Activated T-helper 2 cell treated with anti-CD3 and anti-CD28 coated beads, Interferon-gamma antibody, Interleukin-2, Interleukin-4, amounts not matched to agents 10 μg/mL and 5 μg/mL and 100 μg/mL, durations not matched to agents 14 hours and 24 hours and 36 hours (primary cell): ENCODE measurements at places on chromosomes 3 and 15. TPM values are rescaled to one million over a fixed set of nuclear protein-coding genes. Genes with fewer than 3 reads are reported as not detected.

DNA sequence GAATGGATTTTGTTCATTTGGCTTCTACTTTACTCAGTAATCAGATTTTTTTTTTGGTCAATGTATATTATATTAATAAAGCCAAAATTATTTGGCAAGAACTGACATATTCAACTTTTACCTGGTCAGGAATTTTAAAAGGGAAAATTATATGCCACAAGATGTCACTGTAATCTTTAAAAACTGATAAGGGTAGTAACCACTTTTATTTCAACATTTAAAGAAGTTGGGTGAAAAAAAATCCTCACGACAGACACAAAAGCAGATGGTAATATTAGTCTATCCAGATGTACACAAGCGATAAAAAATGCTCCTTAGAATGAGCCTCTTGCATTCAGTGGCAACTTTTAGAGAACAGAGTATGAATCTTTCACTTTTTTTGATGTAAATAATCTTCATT is 101.9 kb downstream of the SERPINI1 start:
- no peaks in the 10 kb centered on the region for H3K36me3 ChIP-seq
- H3K27me3 ChIP-seq = no peaks in the 10 kb centered on the region
- H3K4me1 ChIP-seq = no peaks in the 10 kb centered on the region
- H3K4me3 ChIP-seq = no peak overlapping the region

DNA sequence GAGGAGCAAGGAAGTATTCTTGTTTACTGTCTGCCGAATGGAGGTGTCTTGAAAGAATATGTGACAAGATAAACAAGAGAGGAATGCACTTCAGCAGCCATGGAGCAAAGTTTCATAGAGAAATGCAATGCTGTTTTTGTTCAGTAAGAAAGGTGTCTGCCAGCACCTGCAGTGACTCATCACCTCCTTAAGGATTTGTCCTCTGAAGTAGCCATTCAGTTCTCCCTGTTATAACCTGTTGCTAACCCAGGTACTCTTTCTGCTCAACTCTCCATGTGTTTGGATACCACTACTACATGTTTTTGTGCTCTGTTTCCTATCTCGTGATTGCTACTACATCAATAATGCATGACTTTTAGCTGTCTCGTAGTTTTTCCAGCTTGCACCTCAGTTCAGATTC is 328.9 kb downstream of the CHL1 start:
- no peak for DNase-seq
- no peak overlapping the region for H3K27ac ChIP-seq
- H3K4me1 ChIP-seq = no peaks in the 10 kb centered on the region
- no peaks in the 10 kb centered on the region for H3K27me3 ChIP-seq

DNA sequence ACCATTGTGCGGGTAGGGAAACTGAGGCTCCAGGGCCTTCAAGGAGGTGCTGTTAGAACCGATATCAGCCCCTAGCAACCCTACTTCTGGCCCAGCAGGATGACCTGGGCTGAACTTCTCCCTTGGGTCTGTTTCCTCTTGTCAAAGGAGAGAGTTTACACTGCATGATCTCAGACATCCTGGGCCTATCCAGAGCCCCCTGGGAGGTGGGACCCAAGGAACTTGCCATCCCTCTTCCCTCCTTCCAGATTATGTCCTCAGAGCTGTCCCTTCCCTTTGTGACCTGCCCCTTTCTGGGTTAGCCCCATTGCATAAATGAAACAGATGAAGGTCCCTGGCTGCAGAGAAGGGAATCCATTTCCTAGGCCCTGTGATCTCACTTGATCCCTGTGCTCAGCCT is 12.3 kb upstream of the DNAH1 start:
- DNase-seq = no peak
- no peak overlapping the region for H3K4me3 ChIP-seq
- H3K27me3 ChIP-seq = no peaks in the 10 kb centered on the region
- no peak overlapping the region for H3K27ac ChIP-seq
- no peaks in the 10 kb centered on the region for H3K36me3 ChIP-seq
- peaks cover 2% of the 10 kb centered on the region for H3K4me1 ChIP-seq

- H3K27ac ChIP-seq = peak overlapping the region; percentile 2
- H3K27me3 ChIP-seq = no peaks in the 10 kb centered on the region
- DNase-seq = no peak
- peaks cover 61% of the 10 kb centered on the region for H3K4me1 ChIP-seq
- no peak overlapping the region for H3K4me3 ChIP-seq
- peaks cover 46% of the 10 kb centered on the region for H3K36me3 ChIP-seq
These were observed 138.8 kb downstream of the RBPMS2 start for GRCh38 chr15:64636556-64636955.

- H3K4me1 ChIP-seq = peaks cover 2% of the 10 kb centered on the region
- no peak overlapping the region for H3K27ac ChIP-seq
- no peak for DNase-seq
- H3K36me3 ChIP-seq = no peaks in the 10 kb centered on the region
- no peaks in the 10 kb centered on the region for H3K27me3 ChIP-seq
These were observed 51.8 kb downstream of the MITF start for GRCh38 chr3:69791106-69791505.

GRCh38 chr3:71075494-71075893 is 508.0 kb downstream of the FOXP1 start:
- H3K27me3 ChIP-seq = no peaks in the 10 kb centered on the region
- H3K36me3 ChIP-seq = peaks cover 35% of the 10 kb centered on the region
- H3K4me1 ChIP-seq = peaks cover 57% of the 10 kb centered on the region

DNA sequence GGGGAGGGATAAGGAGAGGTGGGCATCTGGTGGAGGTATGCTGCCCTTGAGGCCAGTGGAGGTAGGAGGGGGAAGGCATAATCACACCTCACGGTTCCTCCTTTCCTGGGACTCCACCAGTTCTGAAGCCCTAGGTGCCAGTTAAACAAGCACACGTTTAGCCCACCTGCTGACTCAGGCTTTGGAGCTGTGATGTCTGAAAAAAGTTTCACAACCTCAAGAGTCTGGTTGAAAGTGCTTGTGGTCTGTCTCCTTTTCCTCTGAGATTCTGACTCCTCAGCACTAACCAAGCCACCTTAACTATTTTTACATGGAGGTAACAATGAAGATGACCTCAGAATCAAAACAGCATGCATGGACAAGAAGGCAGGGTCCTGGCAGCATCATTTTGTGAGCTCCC is 23.0 kb downstream of the HPS3 start:
- DNase-seq = no peak
- H3K27ac ChIP-seq = no peak overlapping the region
- peaks cover 18% of the 10 kb centered on the region for H3K4me1 ChIP-seq
- H3K36me3 ChIP-seq = peaks cover 58% of the 10 kb centered on the region

DNA sequence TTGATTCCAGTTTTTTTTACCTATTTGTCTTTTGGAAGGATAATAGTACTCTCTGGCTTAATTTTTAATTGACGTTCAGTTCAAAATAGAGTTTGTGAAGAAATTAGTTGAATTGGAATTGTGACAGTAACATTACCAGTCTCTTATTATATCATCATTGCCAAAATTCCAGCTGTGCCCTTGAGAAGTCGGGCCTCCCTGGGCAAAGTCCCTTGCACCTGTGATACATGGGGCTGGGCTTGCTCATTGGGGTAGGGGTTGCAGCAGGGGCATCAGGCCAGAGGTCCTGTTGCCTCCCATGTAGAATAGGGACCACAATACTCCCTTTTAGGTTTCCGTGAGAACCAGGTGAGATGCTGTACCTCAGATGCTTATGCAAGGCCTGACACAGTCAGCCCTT is 27.9 kb upstream of the APEH start:
- no peaks in the 10 kb centered on the region for H3K27me3 ChIP-seq
- H3K4me3 ChIP-seq = no peak overlapping the region
- H3K27ac ChIP-seq = no peak overlapping the region
- H3K36me3 ChIP-seq = no peaks in the 10 kb centered on the region
- no peaks in the 10 kb centered on the region for H3K4me1 ChIP-seq

- H3K4me3 ChIP-seq = no peak overlapping the region
- no peaks in the 10 kb centered on the region for H3K27me3 ChIP-seq
These were observed 133.1 kb upstream of the NANOGP8 start for GRCh38 chr15:35218215-35218614.

DNA sequence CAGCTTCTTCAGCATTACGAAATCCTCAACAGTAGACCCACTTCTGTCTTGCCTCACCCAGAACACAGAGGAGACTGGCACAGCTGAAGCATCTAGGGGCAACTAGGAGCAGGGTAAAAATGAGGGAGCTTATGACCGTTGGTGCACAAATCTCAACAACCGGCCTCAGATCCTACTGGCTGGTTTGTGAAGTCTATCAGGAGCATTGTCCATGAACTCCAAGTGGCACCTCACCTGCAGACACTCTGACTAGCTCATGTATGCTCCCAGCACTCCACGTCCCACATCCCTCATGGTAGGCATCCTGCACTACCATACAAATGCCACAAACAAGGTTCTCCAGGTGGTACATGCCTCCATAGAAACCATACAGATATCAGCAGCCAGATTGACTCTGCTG is 163.1 kb downstream of the TLE3 start:
- H3K4me3 ChIP-seq = no peak overlapping the region
- peaks cover 34% of the 10 kb centered on the region for H3K27me3 ChIP-seq
- no peak overlapping the region for H3K27ac ChIP-seq
- DNase-seq = no peak

- H3K4me3 ChIP-seq = no peak overlapping the region
- H3K27me3 ChIP-seq = no peaks in the 10 kb centered on the region
- H3K4me1 ChIP-seq = peaks cover 39% of the 10 kb centered on the region
- DNase-seq = no peak
These were observed 36.2 kb downstream of the PPCDC start for GRCh38 chr15:75059607-75060006.

DNA sequence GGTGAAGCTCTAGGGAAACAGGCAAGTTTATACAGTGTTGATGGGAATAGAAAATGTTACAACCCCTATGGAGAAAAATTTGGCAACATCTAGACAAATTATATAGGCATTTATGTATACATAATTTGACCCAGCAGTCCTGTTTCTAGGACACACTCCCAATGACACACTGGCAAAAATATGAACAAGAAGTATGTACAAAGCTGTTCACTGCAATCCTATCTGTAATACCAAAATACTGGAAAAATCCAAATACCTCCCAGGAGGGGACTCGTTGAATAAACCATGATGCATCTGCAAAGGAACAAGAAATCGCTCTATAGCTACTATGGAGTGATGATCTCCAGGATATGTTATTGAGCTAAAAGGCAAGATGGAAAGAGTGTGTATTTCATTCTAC is 8.5 kb downstream of the BFSP2 start:
- no peak overlapping the region for H3K4me3 ChIP-seq
- no peak for DNase-seq
- H3K36me3 ChIP-seq = no peaks in the 10 kb centered on the region
- peaks cover 17% of the 10 kb centered on the region for H3K27me3 ChIP-seq
- H3K27ac ChIP-seq = no peak overlapping the region
- peaks cover 3% of the 10 kb centered on the region for H3K4me1 ChIP-seq

GRCh38 chr3:61617041-61617440 is 55.7 kb downstream of the PTPRG start:
- no peaks in the 10 kb centered on the region for H3K4me1 ChIP-seq
- no peak for DNase-seq
- no peak overlapping the region for H3K4me3 ChIP-seq
- H3K36me3 ChIP-seq = no peaks in the 10 kb centered on the region

GRCh38 chr3:111227216-111227615 is 155.6 kb downstream of the NECTIN3 start:
- H3K36me3 ChIP-seq = no peaks in the 10 kb centered on the region
- peaks cover 11% of the 10 kb centered on the region for H3K4me1 ChIP-seq
- H3K27me3 ChIP-seq = peaks cover 24% of the 10 kb centered on the region
- no peak overlapping the region for H3K4me3 ChIP-seq
- no peak overlapping the region for H3K27ac ChIP-seq
- DNase-seq = no peak

DNA sequence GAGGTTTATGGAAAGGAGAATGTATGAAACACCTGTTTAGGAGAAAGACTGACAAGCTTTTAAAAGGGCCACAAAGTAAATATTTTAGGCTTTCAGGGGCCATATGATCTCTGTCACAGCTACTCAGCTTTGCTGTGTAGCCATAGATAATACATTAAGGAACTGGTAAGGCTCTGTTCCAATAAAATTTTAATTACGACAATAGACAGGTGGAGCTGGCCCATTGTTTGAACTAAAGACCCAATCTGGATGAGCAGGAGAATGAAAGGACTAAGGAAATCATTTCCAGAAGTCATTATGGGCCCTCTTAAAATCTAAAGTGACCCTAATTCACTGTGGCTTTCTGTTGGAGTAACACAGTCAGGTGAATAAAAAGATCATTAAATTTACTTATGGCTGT is 48.5 kb upstream of the SLC12A8 start:
- no peaks in the 10 kb centered on the region for H3K27me3 ChIP-seq
- no peak for DNase-seq
- H3K4me1 ChIP-seq = peaks cover 4% of the 10 kb centered on the region

DNA sequence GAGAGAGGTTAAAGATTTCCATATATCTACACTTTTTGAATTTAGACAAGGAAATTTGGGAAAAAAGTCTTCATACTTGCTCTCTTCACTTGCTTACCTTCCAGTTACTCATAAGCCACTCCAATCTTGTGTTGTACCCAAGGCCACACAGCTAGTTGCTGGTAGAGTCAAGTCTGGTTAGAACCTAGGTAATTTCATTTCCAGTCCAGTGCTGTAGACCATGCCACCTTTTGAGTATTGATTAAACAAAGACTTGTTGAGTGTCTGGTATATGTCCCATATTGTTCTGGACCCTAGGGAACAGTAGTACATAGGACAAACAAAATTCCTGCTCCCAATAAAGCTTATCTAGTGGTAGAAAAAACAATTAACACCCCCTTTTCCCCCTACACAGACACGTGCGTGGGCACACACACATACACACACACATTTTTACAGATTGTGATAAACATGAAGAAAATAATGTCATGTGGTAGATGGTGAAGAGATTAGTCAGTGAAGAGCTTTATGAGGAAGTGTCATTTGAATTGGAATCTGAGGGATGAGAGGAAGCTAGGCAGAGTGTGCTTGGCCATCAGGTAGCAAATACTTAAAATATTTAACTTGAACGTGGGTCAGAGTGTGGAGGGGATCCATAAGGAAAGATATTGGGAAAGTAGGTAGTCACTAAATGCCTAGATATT is 2.1 kb downstream of the CMC1 start:
- no peaks in the 10 kb centered on the region for H3K27me3 ChIP-seq
- peaks cover 24% of the 10 kb centered on the region for H3K36me3 ChIP-seq
- H3K4me3 ChIP-seq = peak overlapping the region; percentile 26
- peak overlapping the region; percentile 1 for H3K27ac ChIP-seq

DNA sequence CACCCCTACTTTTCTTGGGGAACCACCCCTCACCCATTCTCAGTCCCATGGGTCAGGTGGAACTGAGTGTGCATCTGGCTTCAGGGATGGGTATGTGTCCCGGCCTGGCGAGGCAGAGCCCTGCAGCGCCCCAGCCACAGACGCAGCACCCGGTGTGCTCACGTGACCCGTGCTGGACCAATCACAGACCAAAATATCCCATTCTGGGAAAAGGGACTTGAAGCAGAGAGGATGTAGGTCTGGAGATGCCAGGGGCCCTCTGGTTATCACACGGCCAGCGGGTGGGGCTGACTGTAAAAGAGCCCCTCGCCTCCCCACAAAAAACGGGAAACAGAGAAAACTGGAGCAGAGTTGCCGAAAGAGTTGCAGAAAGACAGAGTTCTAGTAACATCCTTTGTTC is 138.0 kb upstream of the RAD18 start:
- no peaks in the 10 kb centered on the region for H3K27me3 ChIP-seq
- H3K4me1 ChIP-seq = no peaks in the 10 kb centered on the region
- H3K4me3 ChIP-seq = no peak overlapping the region
- no peaks in the 10 kb centered on the region for H3K36me3 ChIP-seq
- H3K27ac ChIP-seq = no peak overlapping the region

Gene NME9
- 0.30 TPM in 1 of 2 replicates, not detected in the other for total RNA-seq

Gene TGM4
- total RNA-seq = not detected in 2 replicates

Gene PLXNB1
- total RNA-seq = 6.8 and 7.0 TPM in 2 replicates

Gene C15orf62
- total RNA-seq = 0.48 and 0.76 TPM in 2 replicates

Gene NFKBIZ
- total RNA-seq = 122 and 140 TPM in 2 replicates
